ENCODE measurements at places on chromosomes 6 and 20.

- no peak for DNase-seq
Observed at GRCh38 chr6:23905133-23905815, 220.7 kb upstream of the NRSN1 start.

GRCh38 chr20:7859356-7859802, 80.9 kb downstream of the HAO1 start:
- no peak for DNase-seq

DNA sequence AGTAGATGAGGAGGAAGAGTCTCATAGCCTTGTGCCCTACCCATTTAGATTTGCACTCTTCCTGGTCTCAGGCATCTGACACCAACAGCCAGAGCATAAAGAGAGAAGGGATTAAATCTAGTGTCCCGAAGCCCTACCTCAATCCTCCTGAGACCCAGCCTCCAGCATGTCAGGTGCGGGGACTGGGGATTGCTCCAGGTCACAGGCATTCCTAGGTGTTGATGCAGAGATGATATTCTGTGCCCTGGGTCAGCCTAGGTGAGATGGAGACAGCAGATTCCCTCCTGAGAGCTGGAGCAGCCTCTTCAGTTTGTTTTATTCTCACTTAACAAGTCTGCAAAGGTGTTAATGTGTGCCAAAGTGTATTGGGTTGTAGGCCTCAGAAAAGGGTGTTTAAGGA, 89.8 kb downstream of the ANKRD6 start:
- no peak for DNase-seq

- DNase-seq = no peak
Observed at GRCh38 chr6:125013938-125014660, 51.9 kb downstream of the RNF217 start.

DNA sequence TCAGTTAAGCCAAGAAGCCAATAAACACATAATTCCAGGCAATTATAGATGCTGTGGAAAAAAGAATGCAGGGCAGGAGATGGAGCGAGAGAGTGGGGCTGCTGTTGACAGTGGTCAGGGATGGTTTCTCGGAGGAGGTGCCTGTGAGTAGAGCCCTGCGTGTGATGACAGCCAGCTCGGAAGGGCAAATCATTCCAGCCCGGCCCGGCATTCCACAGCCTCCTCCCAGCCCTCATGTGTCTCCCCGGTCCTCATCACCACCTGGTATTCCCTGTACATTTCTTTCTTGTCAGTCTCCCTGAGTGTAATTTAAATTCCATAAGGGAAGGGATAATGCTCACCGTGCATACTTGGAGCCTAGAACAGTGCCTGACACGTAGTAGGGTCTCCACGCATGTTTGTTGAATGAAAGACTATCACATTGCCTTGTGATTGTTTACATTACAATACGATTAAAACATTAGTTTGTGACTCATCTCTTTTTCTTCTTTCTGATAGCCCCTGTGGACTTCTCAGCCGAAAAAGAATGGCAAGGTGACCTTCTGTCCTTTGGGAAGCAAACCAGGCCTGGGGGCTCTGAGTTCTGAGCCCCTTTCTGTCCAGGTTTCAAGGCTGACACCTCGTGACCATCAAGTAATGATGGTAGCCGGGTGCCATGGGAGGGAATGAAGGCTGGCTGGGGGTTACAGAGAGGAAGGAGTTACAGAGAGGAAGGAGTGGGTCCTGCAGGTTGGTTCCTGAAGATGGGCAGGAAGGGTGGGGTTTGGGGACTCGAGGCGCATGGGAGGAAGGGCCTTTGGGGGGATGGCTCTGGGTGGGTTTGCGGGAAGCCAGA, 379.5 kb upstream of the SULF2 start:
- no peak for DNase-seq

All from stimulated activated CD4-positive, alpha-beta T cell treated with anti-CD3 and anti-CD28 coated beads, TNF-alpha, amount 100 ng/mL, for 1 hour (primary cell).